Breast epithelium (tissue), 4 donors: ENCODE measurements at places on chromosomes 1 and 21.

DNA sequence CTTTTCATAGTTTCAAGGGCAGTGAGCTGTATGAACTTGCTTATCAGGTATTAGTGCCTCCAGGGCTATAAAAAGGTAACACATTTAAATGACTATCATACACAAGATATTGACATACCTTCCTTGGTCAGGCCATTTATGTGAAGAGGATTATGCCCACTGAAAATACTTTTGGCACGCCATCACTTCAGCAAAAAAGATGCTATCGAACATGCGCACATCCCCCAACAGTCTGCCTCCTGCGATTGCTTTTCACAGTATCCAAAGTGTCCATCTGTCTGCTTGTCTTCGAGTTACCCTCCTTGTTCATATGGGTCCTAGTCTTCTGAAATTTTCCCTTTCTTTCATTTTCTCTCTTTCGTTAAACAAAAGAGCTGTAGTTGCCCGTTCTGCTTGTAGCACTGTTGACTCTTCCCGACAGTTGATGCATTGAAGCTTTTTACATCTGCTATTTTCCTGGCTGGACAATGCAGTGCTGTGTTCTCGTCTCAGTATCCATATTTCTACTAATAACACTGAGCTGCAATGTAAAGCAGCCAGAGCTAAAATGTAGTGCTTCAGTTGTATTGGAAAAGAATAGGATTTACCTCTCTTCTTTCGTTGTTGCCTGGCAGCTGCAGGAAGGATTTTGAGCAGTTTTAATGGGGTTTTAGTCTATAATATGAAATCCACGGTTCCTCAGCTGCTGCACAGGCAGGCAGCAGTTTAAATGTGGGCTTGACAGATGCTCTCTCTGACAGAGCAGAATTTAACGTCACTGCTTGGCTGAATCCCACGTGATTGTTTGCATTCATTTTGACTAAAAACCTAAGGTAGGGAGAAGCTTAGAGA lies at the start of gene B3GALT2:
Gene B3GALT2 (minus strand): TSS at position 713 of the 831 bp plus-strand sequence. CDS start 5,051 bp downstream, outside the sequence.
- DNase-seq: no peak
- H3K4me1 ChIP-seq: no peaks in the 10 kb centered on the region
- no peaks in the 10 kb centered on the region for H3K36me3 ChIP-seq
- no peak within 1 kb of the TSS for H3K27ac ChIP-seq
- H3K27me3 ChIP-seq: no peaks in the 10 kb centered on the region

DNA sequence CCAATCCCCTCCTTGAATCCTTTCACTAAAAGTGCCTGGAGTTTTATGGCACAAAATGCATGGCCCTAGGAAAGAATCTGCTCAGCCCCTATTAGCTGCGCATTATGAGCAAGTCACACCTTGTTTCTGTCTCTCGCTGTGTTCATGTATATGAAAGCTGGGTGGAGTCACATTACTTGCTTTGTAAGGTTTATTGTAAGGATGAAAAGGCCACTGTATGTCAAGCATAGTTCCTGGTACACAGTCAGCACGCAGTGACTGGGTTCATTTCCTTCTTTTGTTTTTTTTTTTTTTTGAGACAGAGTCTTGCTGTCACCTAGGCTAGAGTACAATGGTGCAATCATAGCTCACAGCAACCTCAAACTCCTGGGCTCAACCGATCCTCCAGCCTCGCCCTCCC lies 6.7 kb upstream of the SLC9A1 start:
- DNase-seq: no peak
- no peaks in the 10 kb centered on the region for H3K36me3 ChIP-seq

- no peaks in the 10 kb centered on the region for H3K36me3 ChIP-seq
- peak overlapping the region; percentile 91 for H3K27ac ChIP-seq
- peak overlapping the region; percentile 95 for H3K4me3 ChIP-seq
- H3K4me1 ChIP-seq: peaks cover 4% of the 10 kb centered on the region
- DNase-seq: no peak
- no peaks in the 10 kb centered on the region for H3K27me3 ChIP-seq
Observed at GRCh38 chr1:212699104-212699624, 476 bp downstream of the BATF3 start.

DNA sequence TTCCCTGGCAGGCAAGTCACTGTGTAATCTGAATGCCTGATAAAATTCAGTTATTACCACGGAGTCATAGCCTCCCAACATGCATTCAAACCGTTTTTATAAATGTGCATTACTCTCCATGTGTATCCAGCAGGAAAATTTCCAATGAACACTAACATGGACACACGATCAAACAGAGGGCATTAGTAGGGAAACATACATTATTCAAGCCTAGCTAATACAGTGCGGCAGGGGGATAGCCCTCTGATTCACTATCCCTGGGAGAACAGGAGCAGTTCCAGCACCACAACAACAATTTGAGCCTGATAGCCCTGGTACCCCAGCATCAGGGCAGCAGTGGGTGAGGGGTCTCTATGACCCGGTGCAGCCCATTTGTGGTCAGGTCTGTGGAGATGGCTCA lies 35.8 kb upstream of the HMGB4 start:
- H3K4me1 ChIP-seq: no peaks in the 10 kb centered on the region
- H3K27me3 ChIP-seq: no peaks in the 10 kb centered on the region
- no peak for DNase-seq
- no peak overlapping the region for H3K27ac ChIP-seq
- no peaks in the 10 kb centered on the region for H3K36me3 ChIP-seq
- no peak overlapping the region for H3K4me3 ChIP-seq

- DNase-seq: no peak
- no peaks in the 10 kb centered on the region for H3K27me3 ChIP-seq
- no peak overlapping the region for H3K27ac ChIP-seq
- H3K4me3 ChIP-seq: no peak overlapping the region
- peaks cover 5% of the 10 kb centered on the region for H3K4me1 ChIP-seq
Observed at GRCh38 chr1:205488074-205488723, 16.3 kb upstream of the CDK18 start.

GRCh38 chr1:109368464-109368863 lies 29.3 kb downstream of the SORT1 start:
- no peaks in the 10 kb centered on the region for H3K36me3 ChIP-seq
- H3K4me3 ChIP-seq: no peak overlapping the region
- peak overlapping the region; percentile 3 for H3K27ac ChIP-seq
- DNase-seq: no peak

GRCh38 chr1:66197785-66198184 lies 336.2 kb upstream of the SGIP1 start:
- no peak for DNase-seq
- H3K4me3 ChIP-seq: no peak overlapping the region
- no peaks in the 10 kb centered on the region for H3K27me3 ChIP-seq

GRCh38 chr1:39955547-39956539 lies 898 bp downstream of the MFSD2A start:
- H3K4me1 ChIP-seq: no peaks in the 10 kb centered on the region
- no peaks in the 10 kb centered on the region for H3K36me3 ChIP-seq
- no peak for DNase-seq
- no peaks in the 10 kb centered on the region for H3K27me3 ChIP-seq
- peak overlapping the region; percentile 56 for H3K27ac ChIP-seq
- H3K4me3 ChIP-seq: peak overlapping the region; percentile 74

- no peaks in the 10 kb centered on the region for H3K27me3 ChIP-seq
- no peak for DNase-seq
- no peaks in the 10 kb centered on the region for H3K4me1 ChIP-seq
- H3K27ac ChIP-seq: no peak overlapping the region
Observed at GRCh38 chr1:179313004-179313403, 19.4 kb downstream of the SOAT1 start.

GRCh38 chr1:154926201-154926600 lies 10.3 kb downstream of the PMVK start:
- no peak for DNase-seq
- no peak overlapping the region for H3K27ac ChIP-seq
- H3K27me3 ChIP-seq: no peaks in the 10 kb centered on the region
- H3K4me3 ChIP-seq: no peak overlapping the region
- no peaks in the 10 kb centered on the region for H3K4me1 ChIP-seq
- no peaks in the 10 kb centered on the region for H3K36me3 ChIP-seq

DNA sequence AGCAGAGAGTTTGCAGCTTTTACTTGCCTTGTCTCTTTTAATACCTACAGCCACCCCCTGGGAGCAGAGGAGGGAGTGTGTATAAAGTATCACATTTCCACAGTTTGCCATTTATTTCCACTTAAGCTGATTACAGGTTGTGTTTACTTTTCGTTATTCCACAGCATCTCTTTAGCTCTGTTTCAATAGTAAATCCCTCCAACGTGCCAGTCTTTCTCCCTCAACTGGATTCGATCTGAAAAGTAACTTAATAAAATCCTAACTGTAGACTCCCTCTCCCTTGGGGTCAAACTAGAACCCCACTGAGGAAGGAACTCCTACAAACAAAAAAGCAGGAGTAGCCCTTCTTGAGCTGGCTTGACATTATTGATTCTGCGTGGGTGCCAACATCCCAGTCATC lies 3.1 kb upstream of the FCGR2A start:
- no peaks in the 10 kb centered on the region for H3K4me1 ChIP-seq
- H3K27me3 ChIP-seq: peaks cover 2% of the 10 kb centered on the region
- no peak for DNase-seq
- no peak overlapping the region for H3K4me3 ChIP-seq

DNA sequence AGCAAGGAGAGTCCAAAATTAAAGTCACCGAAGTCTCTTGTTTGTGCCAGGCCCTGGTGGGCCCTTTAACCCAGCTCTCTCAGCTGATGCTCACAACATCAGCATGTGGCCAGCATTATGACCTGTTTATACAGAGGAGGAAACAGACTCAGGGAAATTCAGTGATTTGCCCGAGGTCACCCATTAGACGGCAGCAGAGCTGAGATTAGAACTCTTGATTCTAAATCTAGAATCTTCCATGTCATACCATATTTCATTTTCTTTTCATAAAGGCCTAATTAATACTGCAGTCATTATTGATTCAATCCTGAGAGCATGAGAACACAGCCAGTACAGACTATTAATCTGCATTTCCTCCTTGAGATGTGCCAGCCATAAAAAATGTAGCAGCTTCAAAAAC lies 63.7 kb downstream of the KCNN3 start:
- H3K27ac ChIP-seq: no peak overlapping the region
- H3K4me3 ChIP-seq: no peak overlapping the region
- H3K4me1 ChIP-seq: no peaks in the 10 kb centered on the region
- H3K36me3 ChIP-seq: no peaks in the 10 kb centered on the region
- H3K27me3 ChIP-seq: peaks cover 2% of the 10 kb centered on the region
- no peak for DNase-seq

DNA sequence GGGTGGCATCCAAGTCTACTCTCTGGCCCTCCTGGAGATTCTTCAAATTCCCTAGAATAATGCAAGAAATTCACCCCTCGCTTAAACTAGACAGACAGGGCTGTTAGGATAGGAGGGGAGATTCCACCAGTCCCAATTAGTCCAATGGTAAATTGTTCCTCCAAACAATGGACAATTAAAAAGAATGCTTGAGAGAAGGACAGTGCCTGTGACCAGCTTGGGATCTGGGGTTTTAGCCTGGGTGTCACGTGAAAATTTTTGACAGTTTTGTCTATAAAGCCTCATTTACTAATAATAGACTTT lies 177.7 kb upstream of the RAB4A start:
- no peaks in the 10 kb centered on the region for H3K36me3 ChIP-seq
- H3K4me1 ChIP-seq: peaks cover 8% of the 10 kb centered on the region
- no peaks in the 10 kb centered on the region for H3K27me3 ChIP-seq
- DNase-seq: no peak
- H3K27ac ChIP-seq: peak overlapping the region; percentile 87
- no peak overlapping the region for H3K4me3 ChIP-seq

- H3K36me3 ChIP-seq: no peaks in the 10 kb centered on the region
- H3K4me3 ChIP-seq: no peak overlapping the region
- no peaks in the 10 kb centered on the region for H3K27me3 ChIP-seq
- no peaks in the 10 kb centered on the region for H3K4me1 ChIP-seq
Observed at GRCh38 chr1:221078260-221078965, 199.2 kb downstream of the HLX start.

GRCh38 chr1:245560316-245560859 lies 405.6 kb downstream of the KIF26B start:
- DNase-seq: no peak
- no peak overlapping the region for H3K4me3 ChIP-seq
- H3K27me3 ChIP-seq: no peaks in the 10 kb centered on the region
- no peaks in the 10 kb centered on the region for H3K36me3 ChIP-seq

DNA sequence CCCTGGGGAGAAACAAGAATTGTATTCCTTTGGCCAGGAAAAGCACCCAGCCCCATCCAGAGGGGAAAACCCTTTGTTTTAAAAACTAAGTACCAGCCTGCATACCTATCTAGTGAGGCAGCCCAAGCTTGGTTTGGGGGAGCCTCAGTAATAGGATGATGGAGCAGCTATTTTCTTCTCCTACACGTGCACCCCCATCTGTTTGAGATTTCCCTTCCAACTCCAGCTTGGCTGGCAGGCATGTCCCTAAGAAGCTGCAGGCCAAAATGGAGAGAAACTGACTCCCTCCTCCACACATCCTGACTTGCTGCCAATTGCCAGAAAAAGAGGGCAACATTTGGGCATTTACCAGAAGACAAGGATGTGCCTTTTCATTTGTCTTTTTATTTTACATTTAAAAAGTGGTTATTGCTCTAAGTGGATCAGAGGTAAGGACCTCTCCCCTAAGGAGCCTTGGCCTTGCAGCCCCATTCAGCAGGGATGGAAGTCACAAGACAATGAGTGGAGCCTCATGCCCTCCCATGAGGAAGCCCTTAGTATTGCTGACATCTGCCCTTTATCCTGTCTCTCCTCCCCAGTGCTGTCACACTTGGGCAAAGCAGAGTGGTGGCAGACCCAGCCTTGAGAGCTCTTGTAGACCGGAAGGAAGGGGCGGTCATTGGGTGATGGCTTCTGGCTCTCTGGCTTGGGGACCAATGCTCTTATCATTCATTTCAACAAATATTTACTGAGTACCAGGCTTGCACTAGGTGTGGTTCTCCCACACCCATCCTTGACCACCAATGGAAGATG lies 8.6 kb downstream of the FNDC5 start:
- H3K27me3 ChIP-seq: no peaks in the 10 kb centered on the region
- no peak overlapping the region for H3K4me3 ChIP-seq
- no peaks in the 10 kb centered on the region for H3K4me1 ChIP-seq
- H3K27ac ChIP-seq: no peak overlapping the region

GRCh38 chr1:240577095-240577494 lies 34.9 kb downstream of the GREM2 start:
- no peak overlapping the region for H3K4me3 ChIP-seq
- H3K36me3 ChIP-seq: no peaks in the 10 kb centered on the region
- no peaks in the 10 kb centered on the region for H3K4me1 ChIP-seq

DNA sequence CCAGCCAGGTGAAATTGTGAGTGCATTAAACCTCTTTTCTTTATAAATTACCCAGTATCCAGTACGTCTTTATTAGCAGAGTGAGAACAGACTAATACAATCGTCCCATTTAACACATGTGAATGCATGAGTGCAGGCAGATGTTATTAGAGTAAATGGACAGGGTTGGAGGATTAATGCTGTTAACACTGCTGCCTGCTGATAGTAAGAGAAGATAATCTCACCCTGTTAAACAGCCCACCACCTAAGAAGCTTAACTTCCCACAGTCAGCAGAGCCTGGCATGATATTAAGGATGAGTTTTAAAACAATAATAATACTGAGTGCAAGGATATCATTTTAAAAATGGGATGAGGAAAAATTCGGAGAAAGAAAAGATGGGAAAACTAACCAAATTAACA lies 181.4 kb upstream of the LHX8 start:
- H3K4me3 ChIP-seq: no peak overlapping the region
- no peak for DNase-seq
- H3K27ac ChIP-seq: no peak overlapping the region
- H3K27me3 ChIP-seq: no peaks in the 10 kb centered on the region
- no peaks in the 10 kb centered on the region for H3K36me3 ChIP-seq
